SJCRH30 (cell line): ENCODE measurements at places on chromosomes 5 and 9. TPM values are rescaled to one million over a fixed set of nuclear protein-coding genes. Genes with fewer than 3 reads are reported as not detected.

GRCh38 chr9:93259490-93260262 is 75.7 kb downstream of the WNK2 start:
- DNase-seq: peak; percentile 3
- no peak overlapping the region for H3K27ac ChIP-seq
- no peak overlapping the region for H3K4me3 ChIP-seq
- H3K36me3 ChIP-seq: no peaks in the 10 kb centered on the region

GRCh38 chr5:52107210-52107905 is 680.4 kb upstream of the ITGA1 start:
- no peak overlapping the region for H3K27ac ChIP-seq
- H3K4me1 ChIP-seq: no peaks in the 10 kb centered on the region
- no peak overlapping the region for H3K4me3 ChIP-seq
- no peaks in the 10 kb centered on the region for H3K27me3 ChIP-seq
- no peak for DNase-seq

SLC6A7 gene
- not detected in 2 replicates for total RNA-seq

DNA sequence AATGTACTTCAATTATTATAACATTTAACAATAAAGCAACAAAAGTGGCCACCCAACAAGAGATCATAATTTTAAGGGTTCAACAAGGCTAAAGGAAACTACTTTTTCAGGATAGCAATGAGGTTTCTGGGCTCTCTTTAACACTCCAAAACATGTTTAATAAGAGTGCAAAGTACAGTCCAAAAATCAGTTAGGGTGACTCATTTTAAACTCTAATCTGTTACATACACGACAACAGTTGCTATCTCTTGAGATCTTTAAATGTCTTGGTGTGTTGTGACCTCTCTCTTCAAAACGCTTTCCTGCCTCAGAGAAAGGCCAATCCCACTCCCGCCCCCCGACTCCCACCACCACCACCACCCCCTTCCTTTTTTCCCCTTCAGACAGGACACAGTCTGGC is 11.5 kb downstream of the NFIB start:
- peaks cover 43% of the 10 kb centered on the region for H3K36me3 ChIP-seq
- no peak overlapping the region for H3K27ac ChIP-seq
- no peak overlapping the region for H3K4me3 ChIP-seq
- no peak for DNase-seq
- no peaks in the 10 kb centered on the region; the same call in 1 of the 2 replicates for H3K4me1 ChIP-seq

CD74 gene
- total RNA-seq: 0.12 TPM in 1 of 2 replicates, not detected in the other

DNA sequence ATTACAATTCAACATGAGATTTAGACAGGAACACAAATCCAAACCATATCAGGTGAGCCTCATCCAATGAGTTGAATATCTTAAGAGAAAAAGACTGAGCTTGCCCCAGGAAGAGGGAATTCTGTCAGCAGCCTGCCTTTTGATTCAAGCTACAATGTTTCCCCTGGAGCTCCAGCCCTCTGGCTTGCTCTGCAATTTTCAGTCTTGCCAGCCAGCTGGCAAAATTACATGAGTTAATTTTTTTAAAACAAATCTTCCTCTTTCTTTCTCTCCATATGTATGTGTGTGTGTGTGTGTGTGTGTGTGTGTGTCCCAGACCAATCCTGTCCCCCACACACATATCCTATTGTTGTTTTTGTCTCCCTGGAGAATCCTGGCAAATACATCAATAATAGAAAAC is 313.2 kb downstream of the CDH10 start:
- no peaks in the 10 kb centered on the region for H3K36me3 ChIP-seq
- H3K27ac ChIP-seq: no peak overlapping the region
- no peak overlapping the region for H3K4me3 ChIP-seq

DNA sequence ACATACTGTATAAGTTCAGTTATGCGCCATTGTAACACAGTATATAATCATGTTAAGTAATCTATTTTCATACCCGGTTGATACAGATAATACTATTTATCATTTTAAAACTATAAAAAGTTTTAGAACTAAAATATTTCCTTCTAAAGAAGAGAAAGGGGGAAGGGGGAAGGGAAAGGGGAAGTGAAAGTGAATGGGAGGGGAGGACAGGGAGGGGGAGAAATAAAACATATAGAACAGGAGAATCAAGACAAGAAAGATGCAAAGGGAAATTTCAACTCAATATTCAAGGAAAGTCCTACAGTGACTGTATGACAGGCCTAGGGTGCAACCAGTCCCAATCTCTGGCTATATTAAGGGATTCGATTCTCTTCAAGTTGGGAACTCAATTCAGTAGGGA is 1278.8 kb downstream of the MAT2B start:
- no peak overlapping the region for H3K27ac ChIP-seq
- H3K36me3 ChIP-seq: no peaks in the 10 kb centered on the region
- H3K4me1 ChIP-seq: no peaks in the 10 kb centered on the region
- H3K27me3 ChIP-seq: no peaks in the 10 kb centered on the region; the same call in 1 of the 2 replicates
- no peak for DNase-seq
- no peak overlapping the region for H3K4me3 ChIP-seq

SOHLH1 gene
- 2.1 and 2.4 TPM in 2 replicates for total RNA-seq

DNA sequence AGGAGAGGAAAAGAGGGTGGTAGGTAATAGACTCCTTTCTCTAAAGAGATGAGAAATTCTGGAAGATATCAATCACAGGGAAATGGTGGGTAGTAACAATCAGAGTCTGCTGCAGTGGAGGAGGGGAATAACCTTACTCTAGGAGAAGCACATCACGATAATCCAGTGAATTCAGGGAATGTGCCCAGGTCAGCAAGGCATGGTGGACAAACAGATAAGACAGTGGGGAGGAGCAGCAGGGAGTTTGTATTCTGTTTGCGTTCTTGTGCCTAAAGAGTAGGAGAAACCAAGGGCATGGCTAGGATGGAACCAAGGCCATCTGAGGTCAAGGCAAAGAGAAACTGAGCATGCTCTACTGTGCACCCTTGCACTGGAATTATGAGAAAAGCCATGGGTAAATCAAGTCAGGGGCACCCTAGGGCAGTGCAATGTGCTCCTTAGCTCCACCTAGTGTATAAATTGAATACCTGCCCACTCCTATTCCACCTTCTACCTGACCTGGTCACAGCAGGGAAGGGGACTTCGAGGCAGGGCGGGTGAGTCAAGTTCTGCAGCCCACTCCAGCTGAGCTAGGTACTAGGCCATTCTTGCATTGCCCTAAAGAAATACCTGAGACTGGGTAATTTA is 31.6 kb downstream of the RETREG1 start:
- DNase-seq: no peak
- H3K4me3 ChIP-seq: no peak overlapping the region
- H3K27ac ChIP-seq: no peak overlapping the region
- H3K27me3 ChIP-seq: no peaks in the 10 kb centered on the region
- no peaks in the 10 kb centered on the region for H3K36me3 ChIP-seq

DNA sequence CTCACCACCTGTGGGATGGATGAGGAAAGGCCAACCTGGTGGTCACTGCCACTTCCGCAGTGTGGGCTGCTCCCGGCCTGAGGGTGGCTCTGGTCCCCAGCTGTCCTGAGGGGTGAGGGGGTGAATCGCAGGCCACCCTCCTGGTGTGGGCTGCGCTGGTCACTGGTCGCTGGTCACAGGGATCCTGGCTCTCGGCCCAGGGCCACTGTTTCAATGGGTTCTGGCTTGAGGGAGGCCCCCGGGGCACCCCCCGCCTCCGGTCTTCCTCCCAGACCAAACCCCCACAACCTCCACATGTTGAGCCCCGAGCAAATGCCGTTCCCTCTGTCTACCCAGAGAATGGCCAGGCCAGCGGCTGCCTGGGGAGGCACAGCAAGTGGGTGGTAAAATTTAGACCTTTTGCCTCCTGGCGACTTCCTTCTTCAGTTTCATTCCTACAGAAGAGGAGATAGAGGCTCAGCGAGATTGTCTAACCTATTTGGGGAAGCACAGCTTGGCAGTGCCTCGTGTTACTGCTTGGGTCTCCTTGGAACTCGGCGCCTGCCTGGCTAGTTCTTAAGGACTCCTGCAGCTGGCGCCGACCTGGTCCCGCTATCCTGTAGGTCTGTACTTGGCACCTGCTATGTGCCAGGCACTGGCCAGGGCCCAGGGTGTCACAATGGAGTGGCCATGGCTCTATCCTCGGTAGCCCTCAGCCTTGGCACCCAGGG is 48.2 kb downstream of the RXRA start:
- no peaks in the 10 kb centered on the region for H3K27me3 ChIP-seq
- DNase-seq: no peak
- peaks cover 22% of the 10 kb centered on the region for H3K4me1 ChIP-seq
- no peak overlapping the region for H3K4me3 ChIP-seq
- no peaks in the 10 kb centered on the region for H3K36me3 ChIP-seq
- H3K27ac ChIP-seq: no peak overlapping the region

GRCh38 chr9:114235033-114235661 is 79.8 kb downstream of the COL27A1 start:
- H3K27me3 ChIP-seq: no peaks in the 10 kb centered on the region
- no peaks in the 10 kb centered on the region for H3K4me1 ChIP-seq
- no peak overlapping the region for H3K4me3 ChIP-seq
- no peak overlapping the region for H3K27ac ChIP-seq
- DNase-seq: no peak
- H3K36me3 ChIP-seq: no peaks in the 10 kb centered on the region; the same call in 1 of the 2 replicates

GRCh38 chr9:26955222-26955903 is 849 bp upstream of the IFT74 start:
- peak overlapping the region; percentile 65; the same call in 1 of the 2 replicates for H3K27ac ChIP-seq
- peak overlapping the region; percentile 68 for H3K4me3 ChIP-seq
- H3K4me1 ChIP-seq: no peaks in the 10 kb centered on the region
- no peaks in the 10 kb centered on the region for H3K36me3 ChIP-seq

DNA sequence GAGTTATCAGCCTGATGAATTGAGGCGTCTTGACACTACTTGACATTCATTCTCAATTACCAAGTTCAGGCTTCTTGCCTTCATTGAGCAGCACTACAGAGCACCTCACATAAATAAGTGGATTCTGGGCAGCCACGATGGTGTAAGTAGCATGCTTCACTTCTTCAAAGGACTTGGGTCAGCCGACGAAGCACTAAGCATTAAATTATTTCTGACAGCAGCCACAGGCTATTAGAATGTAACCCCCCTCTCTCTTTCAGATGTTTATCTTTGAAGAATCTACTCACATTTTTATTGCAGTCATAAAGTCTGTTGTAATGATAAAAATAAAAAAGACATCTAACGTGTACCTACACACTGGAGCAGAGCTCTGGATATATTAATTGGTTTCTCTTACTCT is 45.9 kb upstream of the VPS13A start:
- H3K4me3 ChIP-seq: no peak overlapping the region
- H3K27me3 ChIP-seq: no peaks in the 10 kb centered on the region
- H3K27ac ChIP-seq: no peak overlapping the region
- H3K36me3 ChIP-seq: no peaks in the 10 kb centered on the region

TSSK1B gene
- total RNA-seq: 0.08 TPM in 1 of 2 replicates, not detected in the other

DNA sequence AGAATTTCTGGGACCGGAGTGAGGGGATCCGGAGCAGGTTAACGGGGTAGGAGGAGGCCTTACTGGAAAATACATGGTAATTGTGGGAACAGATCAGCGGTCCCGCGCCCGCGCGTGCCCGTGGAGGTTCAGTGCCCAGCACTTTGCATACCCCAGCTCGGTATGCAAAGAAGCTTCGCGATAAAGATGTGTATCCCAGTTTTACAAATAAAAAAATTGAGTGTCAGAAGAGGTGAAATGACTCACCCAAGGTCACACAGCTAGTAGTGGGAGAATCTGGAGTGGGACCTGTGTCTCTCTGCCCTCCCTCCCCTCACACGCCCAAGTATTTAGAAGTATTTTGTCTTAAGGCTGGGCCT is 967 bp downstream of the NEURL1B start:
- peak overlapping the region; percentile 96 for H3K4me3 ChIP-seq
- H3K36me3 ChIP-seq: 0 out of 2 replicates have a peak, but pooled peaks cover 4% of the 10 kb centered on the region

AHRR gene
- 0.15 and 0.20 TPM in 2 replicates for total RNA-seq

GRCh38 chr5:109743770-109744212 is 54.1 kb downstream of the MAN2A1 start:
- 0 out of 2 replicates have a peak, but pooled peaks cover 4% of the 10 kb centered on the region for H3K4me1 ChIP-seq
- DNase-seq: no peak
- H3K27ac ChIP-seq: no peak overlapping the region
- no peaks in the 10 kb centered on the region for H3K36me3 ChIP-seq
- no peaks in the 10 kb centered on the region for H3K27me3 ChIP-seq

GRCh38 chr5:72692231-72692637 is 124.2 kb upstream of the TNPO1 start:
- no peaks in the 10 kb centered on the region for H3K36me3 ChIP-seq
- H3K27me3 ChIP-seq: no peaks in the 10 kb centered on the region
- H3K27ac ChIP-seq: no peak overlapping the region
- no peaks in the 10 kb centered on the region for H3K4me1 ChIP-seq

PTGDS gene
- total RNA-seq: not detected in 2 replicates

PTCH1 gene
- total RNA-seq: 35.2 and 39.2 TPM in 2 replicates

OBP2A gene
- total RNA-seq: not detected in 2 replicates

NDST1 gene
- total RNA-seq: 30.0 and 31.4 TPM in 2 replicates

IL4 gene
- not detected in 2 replicates for total RNA-seq

- DNase-seq: peak; percentile 77
- peak overlapping the region; percentile 81 for H3K27ac ChIP-seq
- H3K36me3 ChIP-seq: no peaks in the 10 kb centered on the region
- H3K27me3 ChIP-seq: no peaks in the 10 kb centered on the region
Measured at GRCh38 chr5:174798551-174798951, 74.2 kb downstream of the MSX2 start.

DNA sequence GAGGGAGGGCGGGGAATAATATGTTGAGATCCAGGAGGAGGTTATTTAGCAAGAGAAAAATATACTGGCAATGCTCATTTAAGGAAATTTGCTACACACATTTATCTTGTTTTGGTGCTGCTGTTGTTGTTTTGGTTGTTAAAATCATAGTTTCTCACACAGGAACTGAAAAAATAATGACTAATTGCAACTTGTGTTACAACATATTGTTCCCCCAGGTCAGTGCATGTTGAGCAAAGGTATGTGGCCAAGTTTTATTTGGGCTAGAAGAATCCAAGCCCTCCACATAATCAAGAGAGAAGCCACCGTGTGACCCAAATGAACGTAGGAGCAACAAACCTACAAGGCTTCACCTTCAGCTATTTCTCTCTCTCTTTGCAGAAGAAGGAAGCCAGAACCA is 220.3 kb upstream of the DAPK1 start:
- DNase-seq: no peak
- peak overlapping the region; percentile 44 for H3K27ac ChIP-seq
- H3K4me1 ChIP-seq: peaks cover 23% of the 10 kb centered on the region
- no peaks in the 10 kb centered on the region for H3K27me3 ChIP-seq

GRCh38 chr9:72383978-72384709 is 19.1 kb upstream of the ZFAND5 start:
- no peak overlapping the region for H3K27ac ChIP-seq
- H3K4me3 ChIP-seq: no peak overlapping the region
- DNase-seq: no peak
- no peaks in the 10 kb centered on the region for H3K36me3 ChIP-seq
- H3K27me3 ChIP-seq: no peaks in the 10 kb centered on the region

- H3K27me3 ChIP-seq: peaks cover 10% of the 10 kb centered on the region; the same call in 1 of the 2 replicates
- DNase-seq: no peak
- H3K36me3 ChIP-seq: no peaks in the 10 kb centered on the region
- no peak overlapping the region for H3K4me3 ChIP-seq
- no peak overlapping the region for H3K27ac ChIP-seq
Measured at GRCh38 chr5:76325876-76326491, 77.1 kb upstream of the IQGAP2 start.
